ENCODE measurements at places on chromosomes 3 and 15.

GRCh38 chr15:50166216-50166615, 15.8 kb upstream of the SLC27A2 start:
- DNase-seq = peak; percentile 76

- no peak for DNase-seq
These were observed 78.7 kb upstream of the GCNT3 start for GRCh38 chr15:59532770-59533379.

DNA sequence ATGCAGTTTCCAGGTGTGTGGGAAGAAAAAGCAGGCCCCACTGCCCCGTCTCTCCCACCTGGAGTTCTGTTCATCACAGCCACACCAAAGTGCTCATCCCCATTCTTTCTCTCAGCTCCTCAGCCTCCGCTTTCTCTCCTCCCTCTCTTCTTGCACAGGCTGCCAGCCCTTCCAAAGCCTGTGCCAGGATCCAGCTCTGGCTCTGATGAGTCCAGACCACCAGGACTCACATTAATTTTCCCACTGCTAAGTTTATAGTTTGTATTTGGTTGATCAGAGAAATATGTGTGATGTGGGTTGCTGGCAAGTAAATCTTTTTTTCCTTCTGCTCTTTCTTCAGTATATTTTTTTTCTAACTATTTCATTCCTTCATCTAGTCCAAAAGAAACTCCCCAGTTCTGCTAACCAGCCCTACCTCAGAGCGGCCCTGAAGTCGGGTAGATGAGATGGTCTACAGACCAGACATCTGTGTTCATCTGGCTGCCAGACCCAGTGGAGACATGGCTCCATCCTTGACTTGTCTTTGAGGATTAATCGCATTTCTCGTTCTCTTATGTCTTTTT, 49.8 kb downstream of the BOC start:
- DNase-seq = no peak

DNA sequence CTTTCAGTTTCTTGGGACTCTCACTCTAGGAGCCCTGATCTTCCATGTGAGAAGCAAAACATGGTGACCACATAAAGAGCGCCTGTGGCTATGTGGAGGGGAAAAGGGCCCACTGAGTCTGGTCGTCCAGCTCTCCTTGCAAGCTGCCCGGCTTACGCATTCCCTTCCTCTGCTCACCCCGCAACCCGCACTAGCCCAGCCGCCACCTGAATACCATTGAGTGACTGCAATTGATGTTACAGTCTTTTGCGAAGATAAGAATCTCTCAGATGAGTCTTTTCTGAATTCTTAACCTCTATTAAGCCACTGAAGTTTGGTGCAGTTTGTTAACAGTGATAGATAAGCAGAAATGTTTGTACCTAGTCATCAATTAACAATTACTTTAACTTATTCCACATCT, 589.0 kb upstream of the DPPA4 start:
- no peak for DNase-seq

DNA sequence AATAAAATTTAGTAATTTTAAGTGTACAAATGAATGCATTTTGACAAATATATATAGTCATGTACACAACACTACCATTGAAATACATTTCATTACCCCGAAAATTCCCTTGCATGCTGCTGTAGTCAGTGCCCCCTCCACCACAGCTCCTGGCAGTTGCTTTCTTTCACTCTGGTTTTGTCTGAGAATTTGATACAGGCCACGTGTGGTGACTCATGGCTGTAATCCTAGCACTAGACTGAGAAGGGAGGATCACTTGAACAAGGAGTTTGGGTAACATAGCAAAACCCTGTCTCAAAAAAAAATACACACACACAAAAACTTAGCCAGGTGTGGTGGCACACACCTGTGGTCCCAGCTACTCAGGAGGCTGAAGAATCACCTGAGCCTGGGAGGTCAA, 65.4 kb downstream of the TFRC start:
- peak; percentile 20 for DNase-seq

GRCh38 chr3:197139586-197139985, 110.0 kb upstream of the MELTF start:
- DNase-seq = no peak

All from fibroblast of skin of left quadriceps (primary cell).